ENCODE measurements at places on chromosomes 4 and X.

DNA sequence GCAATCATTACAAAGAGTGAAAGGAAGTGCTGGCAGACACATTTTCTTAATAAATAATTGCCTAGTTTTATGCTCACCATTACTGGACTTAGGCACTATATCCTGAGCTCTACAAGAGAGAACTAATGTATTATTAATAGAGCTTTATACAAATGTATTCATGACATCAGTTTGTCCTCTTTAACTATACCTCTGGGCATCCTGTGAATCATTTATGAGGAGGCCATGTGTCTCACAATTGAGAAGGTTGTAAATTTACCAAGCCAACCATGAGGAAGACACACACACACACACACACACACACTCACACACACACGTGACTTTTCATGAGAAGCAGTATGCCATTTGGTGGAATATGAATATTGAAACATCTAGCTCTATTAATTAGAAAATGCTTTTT, 728.2 kb downstream of the ARAP2 start:
- DNase-seq: no peak

DNA sequence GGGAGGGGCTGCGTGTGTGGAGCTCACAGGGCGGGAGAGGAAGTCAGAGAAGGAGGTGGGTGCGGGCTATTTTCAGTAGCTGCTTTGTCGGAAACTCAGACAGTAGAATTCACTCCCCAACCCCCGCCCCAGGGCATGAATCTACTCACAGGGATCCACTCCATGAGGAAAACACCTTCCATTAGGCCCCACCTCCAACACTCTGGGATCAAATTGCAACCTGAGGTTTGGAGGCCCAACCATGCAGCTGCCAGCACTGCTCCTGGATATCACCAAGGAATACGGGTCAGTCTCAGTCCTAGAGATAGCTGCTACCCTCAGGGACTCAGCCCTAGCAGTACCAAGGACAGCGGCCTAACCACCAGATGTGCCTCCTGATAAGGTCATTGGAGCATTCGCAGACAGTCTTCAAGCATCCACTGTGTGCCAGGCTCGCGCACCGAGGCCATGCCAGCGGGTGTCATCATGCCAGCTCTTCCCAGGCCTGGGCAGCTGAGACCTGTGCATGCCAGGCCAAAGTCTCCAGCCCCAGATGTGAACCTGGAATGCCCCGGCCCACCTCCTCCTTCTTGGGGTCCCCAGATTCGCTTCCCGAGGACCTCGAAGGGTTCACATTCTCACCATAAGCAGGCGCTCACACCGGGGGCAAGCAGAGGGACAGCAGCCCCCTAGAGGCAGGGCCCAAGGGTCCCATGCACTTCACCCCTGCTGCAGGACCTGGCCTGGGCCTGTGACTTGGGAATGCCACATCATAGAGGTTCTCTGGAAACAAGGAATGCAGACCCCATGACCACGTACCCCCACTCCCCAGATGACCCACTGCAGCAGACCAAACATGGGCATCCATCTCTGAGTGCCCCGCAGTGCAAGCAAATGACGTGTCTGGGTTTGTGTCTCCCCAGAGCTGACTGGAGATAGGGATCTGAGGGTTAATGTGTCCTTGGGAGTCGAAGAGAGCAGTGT, 102.3 kb downstream of the ADRA2C start:
- no peak for DNase-seq

DNA sequence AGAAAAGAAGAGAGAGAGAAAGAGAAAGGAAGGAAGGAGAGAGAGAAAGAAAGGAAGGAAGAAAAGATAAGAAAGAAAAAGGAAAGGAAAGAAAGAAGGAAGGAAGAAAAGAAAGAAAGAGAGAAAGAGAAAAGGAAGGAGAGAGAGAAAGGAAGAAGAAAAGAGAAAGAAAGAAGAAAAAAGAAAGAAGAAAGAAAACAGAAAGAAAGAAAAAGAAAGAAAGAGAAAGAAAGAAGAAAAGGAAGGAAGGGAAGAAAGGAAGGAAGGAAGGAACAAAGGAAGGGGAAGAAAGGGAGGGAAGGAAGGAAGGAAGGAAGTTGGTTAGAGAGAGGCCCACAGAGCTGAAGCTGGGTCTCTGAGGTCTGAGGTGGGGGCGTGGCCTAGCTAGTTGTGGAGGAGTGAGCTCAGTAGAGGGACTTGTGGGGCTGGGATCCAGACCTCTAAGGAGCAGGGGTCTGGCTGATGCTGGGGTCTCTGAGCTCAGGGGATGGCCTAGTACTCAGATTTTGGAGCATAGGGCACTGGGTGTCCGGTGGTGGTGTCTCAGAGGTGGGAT, 27.1 kb upstream of the PDZD4 start:
- DNase-seq: no peak

- DNase-seq: no peak
Observed at GRCh38 chr4:87932718-87933141, 42.8 kb upstream of the SPP1 start.

GRCh38 chrX:2397229-2398063, 103.3 kb downstream of the DHRSX start:
- no peak for DNase-seq

- peak; percentile 1 for DNase-seq
Observed at GRCh38 chr4:156293657-156294297, 340.1 kb upstream of the CTSO start.

DNA sequence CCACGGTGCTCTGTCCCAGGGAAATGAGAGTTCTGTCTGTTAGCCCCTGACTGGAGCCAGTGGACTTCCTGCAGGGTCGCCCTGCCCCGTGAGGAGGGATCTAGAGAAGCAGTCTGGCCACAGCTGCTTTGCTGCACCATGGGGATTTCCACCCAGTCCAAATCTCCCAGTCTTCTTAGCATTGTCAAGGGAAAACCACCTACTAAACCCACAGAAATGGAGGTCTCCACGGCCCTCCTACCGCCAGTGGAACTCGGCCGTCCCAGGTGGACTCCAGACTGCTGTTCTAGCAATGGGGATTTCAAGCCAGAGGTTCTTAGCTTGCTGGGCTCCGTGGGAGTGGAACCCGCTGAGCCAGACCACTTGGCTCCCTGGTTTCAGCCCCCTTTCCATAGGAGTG, 133.3 kb upstream of the PCDH7 start:
- no peak for DNase-seq

GRCh38 chrX:10133980-10134676, 22.6 kb upstream of the CLCN4 start:
- no peak for DNase-seq
